Ammon's horn (tissue), 1 donor: ENCODE measurements at places on chromosomes 3 and 15.
A peak's percentile ranks its signal among the peaks of the same experiment; 100 is the strongest.

DNA sequence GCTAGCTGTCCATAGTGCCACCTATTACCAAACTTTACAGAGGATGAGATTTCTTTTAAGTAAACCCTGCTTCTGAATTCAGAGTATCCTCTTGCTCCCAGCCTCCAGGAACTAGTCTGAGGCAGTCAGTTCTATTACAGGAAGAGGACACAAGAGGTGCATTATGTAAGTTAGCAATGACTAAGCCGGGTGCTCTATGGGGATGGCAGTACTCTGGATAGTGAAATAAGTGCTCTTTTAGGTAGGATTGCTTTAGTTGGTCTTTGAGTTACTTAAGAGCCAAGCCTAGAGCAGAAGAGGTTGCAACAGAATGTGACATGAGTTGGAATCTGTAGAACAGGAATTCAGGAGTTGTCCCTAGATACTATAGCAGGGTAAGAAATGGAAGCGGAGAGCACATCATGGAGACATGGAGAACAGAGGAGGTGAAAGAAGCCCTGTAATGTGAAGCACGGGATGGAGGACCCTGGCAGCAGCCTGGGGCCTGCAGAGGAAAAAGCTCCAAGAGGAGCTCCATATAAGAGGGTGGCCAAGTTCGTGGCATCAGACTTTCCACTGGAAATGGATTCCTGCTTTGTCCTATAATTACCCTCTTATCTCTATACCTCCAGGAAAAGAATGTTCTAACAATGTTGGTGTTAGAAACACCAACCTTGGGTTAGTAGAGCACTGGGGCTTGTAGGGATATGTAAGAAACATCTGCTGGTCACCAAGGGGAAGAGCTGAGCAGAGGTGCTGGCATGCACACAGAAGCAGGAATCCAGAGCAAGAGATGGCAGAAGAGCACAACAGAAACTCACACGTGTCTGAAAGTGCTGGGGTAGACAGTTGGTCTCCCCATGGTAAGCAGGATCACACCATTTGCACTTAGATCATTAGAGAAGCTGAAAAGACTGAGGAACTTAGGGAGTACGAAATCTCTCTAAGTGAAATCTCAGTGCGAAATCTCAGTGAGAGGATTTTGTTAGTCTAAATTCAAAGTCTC lies 851.1 kb downstream of the FHIT start:
- DNase-seq = no peak

DNA sequence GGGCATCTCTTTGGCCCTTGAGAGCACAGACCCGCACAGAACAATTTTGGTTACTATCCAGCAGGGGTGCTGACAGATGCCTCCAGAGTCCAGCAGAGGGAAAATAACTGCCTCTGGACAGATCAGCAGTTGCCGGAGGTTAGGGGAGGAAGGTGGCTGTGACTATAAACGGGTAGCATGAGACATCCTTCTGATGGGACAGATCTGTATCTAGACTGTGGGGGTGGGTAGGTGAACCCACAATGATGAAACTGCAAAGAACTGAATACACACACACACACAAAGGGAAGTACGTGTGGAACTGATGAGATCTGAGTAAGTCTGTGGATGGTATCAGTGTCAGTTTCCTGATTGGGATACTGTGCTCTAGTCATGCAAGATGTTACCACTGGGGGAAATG lies 21.2 kb downstream of the ADAMTS7 start:
- no peak for DNase-seq

- no peak for DNase-seq
Observed at GRCh38 chr3:133905376-133905775, 9.7 kb upstream of the RAB6B start.

- DNase-seq = no peak
Observed at GRCh38 chr3:37902674-37903073, 41.0 kb downstream of the CTDSPL start.

DNA sequence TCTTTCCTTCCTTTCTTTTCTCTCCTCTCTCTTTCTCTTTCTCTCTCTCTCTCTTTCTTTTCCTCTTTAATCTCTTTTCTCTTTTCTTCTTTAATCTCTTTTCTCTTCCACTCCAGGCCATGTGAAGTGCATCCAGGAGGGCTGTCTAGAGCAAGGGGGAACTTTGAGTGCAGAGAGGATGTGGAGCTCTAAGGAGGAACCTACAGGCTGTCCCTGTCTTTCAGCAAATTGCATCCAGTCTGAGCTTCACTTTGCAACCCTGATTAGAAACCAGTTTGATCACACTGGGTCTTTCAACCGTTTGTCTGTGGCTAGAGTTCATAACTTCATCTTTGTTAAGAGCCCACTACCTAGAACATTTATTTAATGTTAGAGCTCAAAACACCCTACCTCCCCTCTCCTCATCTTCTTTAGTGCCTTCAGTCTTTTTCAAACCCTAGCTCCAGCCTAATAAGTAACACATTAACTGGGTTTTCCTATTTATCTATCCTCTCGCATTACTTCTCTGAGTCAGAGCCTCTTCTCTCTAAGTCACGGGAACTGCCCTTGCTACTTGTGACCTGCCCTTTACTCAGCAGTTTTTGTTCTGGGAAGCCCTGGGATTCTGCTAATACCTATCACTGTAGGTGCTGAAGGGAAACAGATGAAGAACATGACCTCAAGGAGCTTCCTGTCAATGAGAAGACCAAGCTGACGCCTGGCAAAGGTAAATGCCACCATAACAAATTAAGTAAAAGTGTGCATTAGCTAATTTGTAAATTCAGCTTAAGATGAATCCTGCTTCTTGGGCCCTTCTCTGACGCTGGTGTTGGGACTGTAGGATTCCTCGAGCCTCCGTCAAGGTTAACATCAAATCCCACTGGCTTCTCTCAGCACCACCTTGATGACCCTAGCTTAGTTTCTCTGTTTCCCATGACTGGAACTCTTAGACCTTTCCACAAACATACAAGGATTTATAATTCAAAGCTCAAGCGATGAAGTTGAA lies at the start of gene GCNT3:
Gene GCNT3, plus strand, starts transcription at position 508 of the 985 bp plus-strand sequence. CDS start 6,456 bp downstream, outside the sequence.
- DNase-seq = no peak

DNA sequence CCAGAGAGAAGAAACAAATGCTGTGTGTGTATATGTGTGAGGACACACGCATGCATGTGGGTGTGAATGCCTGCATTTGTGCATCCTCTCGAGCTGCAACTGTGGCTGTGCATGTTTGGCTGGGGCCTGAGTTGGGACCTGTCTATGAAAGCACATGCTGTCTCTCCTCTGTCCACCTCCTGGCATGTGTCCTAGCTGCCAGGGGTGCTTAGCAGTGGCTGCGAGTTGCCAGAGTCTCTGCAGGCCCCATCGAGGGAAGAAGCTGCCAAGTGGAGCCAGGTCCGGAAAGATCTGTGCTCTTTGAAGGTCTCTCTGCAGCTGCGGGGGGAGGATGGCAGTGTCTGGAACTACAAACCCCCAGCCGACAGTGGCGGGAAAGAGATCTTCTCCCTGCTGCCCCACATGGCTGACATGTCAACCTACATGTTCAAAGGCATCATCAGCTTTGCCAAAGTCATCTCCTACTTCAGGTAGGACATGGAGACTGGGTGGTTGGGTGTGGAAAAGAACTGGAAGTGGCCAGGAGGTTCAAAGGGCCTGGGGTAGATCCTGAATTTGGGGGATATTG lies 30.7 kb downstream of the NR1I2 start:
- DNase-seq = no peak

DNA sequence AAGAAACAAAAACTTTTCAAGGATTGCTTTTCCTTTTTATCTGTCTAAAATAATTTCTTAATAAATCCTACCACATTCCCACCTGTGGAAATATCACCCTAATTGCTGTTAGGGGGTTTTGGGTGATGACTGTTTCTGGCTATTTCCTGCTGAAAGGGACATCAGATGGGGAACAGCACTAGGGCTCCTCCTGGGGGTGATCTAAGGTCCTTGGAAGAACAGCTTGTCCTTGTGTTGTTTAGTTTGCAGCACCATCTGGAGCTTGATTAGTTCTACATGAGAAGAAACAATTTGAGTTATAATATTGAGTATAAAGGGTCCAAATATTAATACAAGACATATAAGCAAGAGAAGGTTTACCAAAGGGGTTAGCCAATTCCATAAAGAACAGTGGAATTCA lies 18.7 kb downstream of the OR5H15 start:
- no peak for DNase-seq

DNA sequence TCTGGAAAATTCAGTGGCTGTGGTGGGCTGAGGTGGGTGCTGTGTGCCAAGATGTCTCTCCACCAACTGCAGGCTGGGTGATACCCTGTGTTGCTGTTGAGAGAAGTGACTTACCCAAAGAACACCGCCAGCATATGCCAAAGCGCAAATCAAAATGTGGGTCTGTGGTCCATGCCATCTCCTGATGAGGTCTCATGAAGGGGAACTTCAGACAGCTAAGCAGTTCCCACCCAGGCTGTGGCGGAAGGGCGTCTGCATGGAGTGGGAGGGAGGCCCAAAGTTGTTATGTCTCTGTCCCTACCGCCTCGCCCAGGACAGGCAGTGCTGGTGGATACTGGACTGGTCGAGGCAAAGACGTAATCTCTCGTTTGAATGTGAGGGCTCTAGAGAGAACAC lies 70.9 kb upstream of the PLXNA1 start:
- DNase-seq = no peak

DNA sequence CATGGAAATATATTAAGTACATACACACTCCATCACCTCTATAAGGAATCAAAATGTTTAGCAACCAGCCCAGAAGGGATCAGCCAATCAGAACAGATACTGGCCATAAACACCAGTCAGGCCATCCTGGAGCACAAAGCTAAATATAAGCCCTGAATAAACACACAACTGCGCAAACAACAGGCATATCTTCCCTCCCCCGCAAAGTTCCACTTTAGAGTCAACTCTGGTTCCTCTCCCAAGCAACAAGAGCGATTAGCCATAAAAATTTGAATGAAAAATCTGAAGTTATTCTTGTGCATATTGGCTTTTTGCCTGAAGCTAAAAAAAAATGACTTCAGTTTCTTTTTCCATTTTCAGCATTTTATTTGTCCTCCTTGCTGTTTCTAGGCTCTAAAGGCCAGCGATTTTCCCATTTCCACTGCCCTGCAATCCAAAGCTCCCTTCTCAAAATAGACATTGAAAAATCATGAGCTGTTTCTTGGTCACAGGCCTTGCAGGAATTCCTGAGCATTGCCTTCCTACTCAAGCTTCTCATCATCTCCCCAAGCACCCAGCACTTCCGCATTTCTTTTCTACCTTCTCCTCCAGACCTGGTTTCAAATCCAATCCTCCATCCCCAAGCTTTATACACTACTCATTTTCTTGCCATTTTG lies 247.9 kb downstream of the ZMAT3 start:
- DNase-seq = peak; percentile 38

- DNase-seq = no peak
Observed at GRCh38 chr3:42827023-42827422, 17.8 kb downstream of the ACKR2 start.

DNA sequence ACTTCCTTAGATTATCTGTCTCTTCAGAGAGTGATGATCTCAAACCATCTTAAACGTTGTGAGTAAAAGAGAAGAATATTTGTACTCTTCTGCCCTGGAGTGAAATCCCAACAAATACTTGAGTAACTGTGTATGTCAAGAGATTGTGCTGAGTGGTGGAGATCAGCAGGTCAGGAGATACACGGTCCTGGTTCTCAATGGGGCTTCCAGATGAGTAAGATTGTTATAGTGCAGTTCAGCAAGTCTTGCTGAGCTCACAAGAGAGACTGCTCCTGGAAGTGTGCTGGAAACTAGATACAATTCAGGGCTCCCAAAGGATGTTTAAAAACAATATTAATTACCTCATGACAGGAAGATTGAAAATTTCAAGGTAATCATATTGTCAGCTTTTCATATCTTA lies 184.3 kb downstream of the AKAP13 start:
- no peak for DNase-seq

DNA sequence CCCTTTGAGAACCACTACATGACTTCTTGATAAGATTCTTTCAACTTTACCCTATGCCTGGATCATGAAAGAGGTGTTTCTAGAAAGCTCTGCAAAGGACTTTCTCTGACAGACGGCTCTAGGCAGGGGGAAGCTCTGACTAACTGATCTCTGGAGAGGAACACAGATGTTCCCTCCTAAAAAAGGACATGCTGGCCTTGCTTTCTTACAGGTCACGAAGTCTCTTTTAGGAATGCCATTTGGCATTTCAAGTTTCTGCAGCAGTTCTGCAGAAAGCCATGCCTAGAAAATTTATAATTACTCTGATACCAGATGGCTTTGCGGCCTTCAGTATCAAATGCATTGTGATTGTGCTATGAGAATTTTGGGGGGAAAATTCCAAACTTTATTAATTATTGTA lies 275.4 kb upstream of the CTDSPL start:
- no peak for DNase-seq

DNA sequence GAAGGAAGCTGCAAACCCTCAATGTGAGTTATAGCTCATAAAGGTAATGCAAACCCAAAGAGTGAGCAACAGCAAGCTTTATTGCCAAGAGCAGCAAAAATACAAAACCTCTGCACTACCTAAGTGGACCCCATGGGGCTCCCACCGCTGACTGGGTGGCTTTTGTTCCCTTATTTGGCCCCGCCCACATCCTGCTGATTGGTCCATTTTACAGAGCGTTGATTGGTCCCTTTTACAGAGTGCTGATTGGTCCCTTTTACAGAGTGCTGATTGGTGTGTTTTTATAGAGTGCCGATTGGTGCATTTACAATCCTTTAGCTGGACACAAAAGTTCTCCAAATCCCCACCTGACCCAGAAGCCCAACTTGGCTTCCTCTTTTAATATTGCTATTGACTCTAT lies 154.5 kb upstream of the NSMCE3 start:
- no peak for DNase-seq

DNA sequence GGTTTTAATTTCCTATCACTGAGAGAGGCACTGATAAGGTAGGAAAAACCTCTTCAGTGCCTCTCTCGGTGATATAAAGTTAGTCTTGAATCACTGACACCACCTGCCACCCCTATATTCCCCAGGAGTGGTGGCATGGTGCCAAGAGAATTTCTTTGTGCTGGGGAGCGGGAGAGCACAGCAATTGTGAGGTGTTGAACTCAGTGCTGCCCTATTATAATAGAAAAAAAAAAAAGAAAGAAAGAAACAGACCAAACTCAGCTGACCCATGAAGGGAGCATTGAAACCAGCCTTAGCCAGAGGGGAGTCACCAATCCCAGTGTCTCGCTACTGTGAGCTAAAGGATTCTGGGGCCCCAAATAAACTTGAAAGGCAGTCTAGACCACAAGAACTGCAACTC lies 201.4 kb upstream of the STT3B start:
- DNase-seq = no peak
